RKO (cell line): ENCODE measurements at places on chromosomes 6 and 20.
A peak's percentile ranks its signal among the peaks of the same experiment; 100 is the strongest.

DNA sequence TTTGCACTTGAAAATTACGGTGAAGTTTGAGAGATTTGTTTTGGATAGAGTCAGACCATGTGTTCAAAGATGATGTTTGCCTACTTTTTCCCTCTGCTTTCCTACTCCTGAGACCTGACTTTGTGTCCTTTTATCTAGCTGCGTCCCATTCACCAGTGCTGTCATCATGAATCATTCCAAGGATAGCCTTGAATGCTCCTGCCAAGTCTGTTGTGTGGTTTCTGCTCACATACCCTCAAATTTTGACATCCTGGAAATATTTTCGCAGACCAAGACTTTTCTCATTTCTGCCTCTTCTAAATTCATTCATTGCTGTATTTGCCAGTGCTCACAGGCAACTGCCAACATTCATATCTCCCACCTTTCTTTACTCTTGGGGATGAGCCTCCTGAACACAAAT lies 175.9 kb upstream of the SCGN start:
- DNase-seq = no peak

DNA sequence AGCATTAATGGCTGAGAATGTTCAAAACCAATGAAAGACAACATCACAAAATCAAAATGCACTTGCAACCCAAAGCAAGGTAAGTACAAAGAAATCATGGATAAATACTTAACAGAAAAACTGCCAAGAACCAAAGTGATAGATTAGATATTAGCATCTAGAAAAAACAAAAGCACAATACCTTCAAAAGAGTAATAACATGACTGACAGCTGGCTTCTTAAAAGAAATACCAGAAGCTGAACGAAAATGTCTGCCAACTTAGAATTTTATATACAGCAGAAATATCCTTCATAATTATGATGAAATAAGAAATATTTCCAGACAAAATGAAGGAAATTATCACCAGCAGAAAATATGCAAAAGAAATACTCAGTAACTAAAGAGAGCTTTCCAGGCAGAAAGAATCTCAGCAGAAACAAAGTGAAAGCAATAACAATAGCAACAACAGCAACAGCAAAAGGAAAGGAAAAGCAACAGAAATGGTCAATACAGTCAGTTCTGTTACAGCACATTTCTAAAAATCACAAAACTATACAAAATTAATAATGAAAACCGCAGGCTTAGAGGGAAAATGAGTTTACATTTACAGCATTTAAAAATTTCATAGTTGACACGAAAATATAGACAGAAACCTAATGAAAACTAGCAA lies 121.5 kb upstream of the MAN1A1 start:
- DNase-seq = no peak

- no peak for DNase-seq
These were observed 92.1 kb upstream of the EEF1E1 start for GRCh38 chr6:8194490-8194889.

DNA sequence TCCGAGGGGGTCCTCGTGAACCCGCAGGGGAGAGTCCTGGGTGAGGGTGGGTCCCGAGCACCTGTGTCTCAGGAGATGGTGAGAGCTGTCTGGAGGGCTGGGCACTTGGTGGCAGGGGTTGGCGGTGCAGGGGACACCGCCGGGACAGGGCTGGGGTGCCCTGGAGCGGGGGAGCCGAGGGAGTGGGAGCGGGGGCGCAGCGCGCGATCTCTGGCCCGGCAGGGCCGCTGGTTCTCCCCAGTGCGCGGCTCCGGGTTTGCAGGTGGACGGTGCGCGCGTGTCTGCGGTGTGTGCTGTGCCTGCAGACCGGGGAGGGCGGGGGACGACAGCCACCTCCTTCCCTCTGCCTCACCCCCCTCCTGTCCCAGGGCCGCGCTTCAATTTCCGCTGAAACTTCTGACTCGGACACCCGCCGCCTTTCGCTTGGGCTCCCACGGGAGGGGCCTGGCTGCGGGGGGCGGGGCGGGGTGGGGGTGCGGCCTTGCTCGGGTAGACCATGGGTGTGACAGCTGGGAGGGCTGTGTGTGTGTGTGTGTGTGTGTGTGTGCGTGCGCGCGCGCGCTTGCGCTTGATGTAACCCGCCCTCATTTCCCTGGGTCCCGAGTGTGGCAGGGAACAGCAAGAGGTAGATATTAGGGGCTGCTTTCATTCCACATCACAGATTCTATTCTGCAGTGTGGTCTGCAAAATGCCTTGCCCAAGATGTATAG lies 1.2 kb downstream of the TRIB3 start:
- peak; percentile 84 for DNase-seq

DNA sequence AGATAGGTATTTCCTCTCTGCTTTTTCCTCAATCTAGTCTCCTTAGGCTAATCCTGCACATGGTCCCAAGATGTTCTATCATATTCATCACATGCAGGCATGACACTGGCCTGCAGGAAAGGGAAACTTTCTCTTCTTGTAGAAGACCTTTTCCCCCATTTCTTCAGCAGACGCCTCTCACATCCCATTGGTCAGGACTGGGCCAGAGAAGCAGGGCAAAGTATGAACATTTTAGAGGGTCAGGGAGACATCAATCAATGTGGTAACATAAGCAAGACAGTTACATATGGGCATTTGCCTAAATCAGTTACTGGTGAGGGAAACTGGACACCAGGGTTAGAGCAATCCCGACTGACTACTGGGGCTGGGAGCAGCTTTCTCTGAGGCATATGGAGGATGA lies 90.1 kb downstream of the CRYBG1 start:
- DNase-seq = no peak

DNA sequence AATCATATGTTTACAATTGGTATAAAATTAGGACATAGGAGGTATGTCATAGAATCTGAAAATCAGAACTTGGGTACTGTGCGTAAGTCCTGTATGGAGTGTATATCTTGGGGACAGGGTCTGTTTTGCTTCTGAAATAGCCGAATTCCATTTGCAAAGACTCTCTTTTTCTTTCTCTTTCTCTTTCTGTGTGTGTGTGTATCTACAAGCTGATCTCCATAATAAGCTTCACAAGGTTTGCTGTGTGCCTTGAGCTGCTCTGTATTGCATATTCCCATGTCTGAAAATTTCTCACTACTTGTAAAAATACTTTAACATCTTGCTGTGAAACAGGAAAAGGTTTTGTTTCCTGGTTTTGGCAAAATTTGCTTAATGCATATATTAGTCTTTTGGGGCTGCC lies 29.5 kb downstream of the STX11 start:
- DNase-seq = no peak

DNA sequence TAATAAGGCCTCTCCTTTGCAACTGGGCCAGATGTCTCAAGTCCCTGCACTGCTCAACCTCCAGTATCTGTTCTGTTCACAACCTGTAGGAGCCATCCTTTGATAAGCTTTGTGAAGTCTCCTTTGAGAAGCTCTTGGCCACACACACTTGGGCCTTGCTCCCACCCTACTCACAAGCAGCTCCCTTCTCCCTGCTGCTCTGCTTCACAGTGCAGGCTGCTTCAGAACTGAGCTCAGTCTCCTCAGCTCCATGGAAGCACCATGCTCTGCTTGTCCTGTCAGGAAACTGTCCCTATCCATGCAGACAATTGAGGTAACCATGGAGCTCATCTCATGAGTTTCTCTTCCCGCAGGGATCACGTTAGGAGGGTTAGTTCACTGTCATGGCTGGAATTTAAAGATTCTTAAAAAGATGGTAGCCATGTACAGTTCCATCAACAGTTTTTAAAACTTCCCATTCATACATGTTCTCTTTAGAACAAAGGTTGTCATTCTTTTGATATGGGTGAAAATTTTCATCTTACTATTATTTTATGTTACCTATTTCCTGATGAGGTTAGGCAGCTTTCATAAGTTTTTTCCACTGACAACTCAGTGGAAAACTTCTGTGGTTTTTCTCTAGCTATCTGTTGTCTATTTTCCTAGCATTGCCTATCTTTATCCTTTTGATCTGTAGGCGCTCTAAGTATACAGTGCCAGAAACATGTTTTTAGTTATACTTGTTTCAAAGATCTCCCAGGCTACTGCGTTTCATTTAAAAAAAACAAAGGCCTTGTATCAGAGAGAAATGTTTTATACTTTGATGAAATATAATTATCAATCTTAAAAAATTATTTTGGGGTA lies 62.6 kb downstream of the AK9 start:
- no peak for DNase-seq

- DNase-seq = no peak
These were observed 157.1 kb upstream of the CST7 start for GRCh38 chr20:24791953-24792352.

- peak; percentile 84 for DNase-seq
These were observed 10.6 kb upstream of the FAM8A1 start for GRCh38 chr6:17589406-17590096.

DNA sequence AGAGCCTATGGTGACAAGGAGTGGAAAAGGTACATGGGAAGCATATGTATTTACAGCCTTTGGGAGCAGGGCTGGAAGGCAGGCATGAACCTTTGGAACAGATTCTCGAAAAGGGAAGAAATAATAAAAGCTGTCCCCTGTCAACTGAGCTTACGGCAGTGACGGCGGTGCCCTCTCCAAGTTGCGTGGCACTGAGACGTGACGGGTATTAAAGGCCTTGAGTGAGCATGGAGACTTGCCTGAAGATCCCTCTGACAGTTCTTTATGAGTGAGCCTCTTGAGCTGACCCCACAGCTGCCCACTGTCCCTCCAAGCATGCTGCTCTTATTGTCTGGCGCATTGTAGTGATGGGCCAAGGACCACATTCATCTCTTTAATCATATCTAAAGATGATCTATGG lies 388.5 kb downstream of the ZFAND3 start:
- no peak for DNase-seq

DNA sequence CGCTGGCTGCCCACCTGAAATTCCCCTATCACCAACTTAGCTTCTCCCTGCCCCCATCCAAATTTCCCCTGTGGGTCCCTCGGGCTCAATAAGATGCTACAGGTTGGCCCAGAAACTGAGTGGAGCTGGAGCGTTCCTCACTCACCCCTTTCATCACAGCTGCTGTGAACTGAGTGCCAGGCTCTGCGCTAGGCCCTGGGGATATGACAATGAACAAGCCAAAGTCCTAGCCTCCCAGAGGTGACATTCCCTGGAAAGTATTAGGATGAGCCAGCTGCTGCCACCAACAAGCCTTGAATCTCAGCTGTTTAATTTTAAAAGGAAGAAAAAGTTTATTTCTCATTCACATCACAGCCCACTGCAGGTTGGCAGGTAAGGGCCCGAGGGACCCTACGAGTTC lies 86.6 kb upstream of the EYA2 start:
- no peak for DNase-seq

- no peak for DNase-seq
These were observed 264.6 kb upstream of the CDYL start for GRCh38 chr6:4511641-4512020.

GRCh38 chr6:31171931-31172905 lies 1.7 kb upstream of the POU5F1 start:
- no peak for DNase-seq

- DNase-seq = no peak
These were observed 123.8 kb upstream of the DOK5 start for GRCh38 chr20:54351371-54352136.

DNA sequence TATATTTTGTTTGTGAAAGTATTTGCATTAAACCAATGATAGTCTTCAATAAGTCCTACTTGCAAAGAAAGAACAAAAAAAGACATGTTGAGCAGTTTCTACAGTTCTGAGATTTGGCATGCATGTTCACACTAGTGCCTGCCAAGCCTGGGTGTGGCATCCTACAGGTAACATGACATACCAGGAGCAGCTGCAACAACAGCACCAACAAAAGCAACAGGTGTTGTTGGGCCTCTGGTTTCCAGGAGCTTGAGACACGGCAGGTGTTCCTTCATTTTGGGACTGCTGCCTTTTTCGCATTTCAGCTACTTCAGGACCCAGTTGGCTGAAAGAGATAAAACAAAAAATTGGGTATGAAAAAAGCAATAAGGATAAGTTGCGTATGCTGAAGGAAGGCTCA lies 41.2 kb upstream of the MTRF1L start:
- no peak for DNase-seq

- DNase-seq = no peak
These were observed 120.1 kb upstream of the CDYL start for GRCh38 chr6:4656106-4656505.

- no peak for DNase-seq
These were observed 46.7 kb downstream of the MARCKS start for GRCh38 chr6:113903666-113904330.

DNA sequence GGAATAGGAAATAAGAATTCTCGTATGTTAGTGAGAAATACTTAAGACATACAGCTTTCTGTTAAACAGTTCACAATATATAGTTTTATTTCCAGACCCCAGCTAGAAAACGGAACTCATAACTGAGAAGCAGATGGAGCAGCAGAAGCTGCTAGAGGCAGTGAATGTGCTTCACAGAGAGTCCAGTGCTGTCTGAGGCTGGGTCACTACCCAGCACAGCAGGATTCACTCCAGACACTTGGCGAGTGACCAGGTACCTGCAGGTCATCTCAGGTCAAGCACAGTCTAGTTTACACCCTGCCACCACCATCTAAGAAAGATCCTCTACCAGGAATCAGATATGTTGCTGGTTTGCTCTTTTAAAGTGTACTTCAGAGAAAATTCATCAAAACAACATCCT lies 243.1 kb upstream of the RAB32 start:
- no peak for DNase-seq

DNA sequence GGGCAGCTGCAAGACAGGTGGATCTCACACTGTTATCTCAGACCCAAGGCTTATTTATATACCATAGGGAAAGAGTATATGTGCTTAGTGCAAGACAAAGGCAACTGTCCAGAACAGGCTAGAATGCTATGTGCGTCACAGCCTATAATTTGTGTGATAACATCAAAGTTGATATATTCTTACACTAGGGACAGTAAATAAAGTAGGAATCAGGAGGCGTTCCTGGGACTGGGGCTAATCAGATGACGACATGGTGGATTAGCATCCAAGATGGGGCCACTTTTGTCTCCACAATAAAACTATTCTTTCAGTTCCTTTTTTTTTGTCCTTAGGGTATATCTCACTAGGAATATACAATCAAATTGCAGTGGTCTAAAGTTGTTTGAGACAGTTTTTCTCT lies 54.9 kb upstream of the IER3 start:
- no peak for DNase-seq
